ENCODE measurements at places on chromosomes 3 and 15.

DNA sequence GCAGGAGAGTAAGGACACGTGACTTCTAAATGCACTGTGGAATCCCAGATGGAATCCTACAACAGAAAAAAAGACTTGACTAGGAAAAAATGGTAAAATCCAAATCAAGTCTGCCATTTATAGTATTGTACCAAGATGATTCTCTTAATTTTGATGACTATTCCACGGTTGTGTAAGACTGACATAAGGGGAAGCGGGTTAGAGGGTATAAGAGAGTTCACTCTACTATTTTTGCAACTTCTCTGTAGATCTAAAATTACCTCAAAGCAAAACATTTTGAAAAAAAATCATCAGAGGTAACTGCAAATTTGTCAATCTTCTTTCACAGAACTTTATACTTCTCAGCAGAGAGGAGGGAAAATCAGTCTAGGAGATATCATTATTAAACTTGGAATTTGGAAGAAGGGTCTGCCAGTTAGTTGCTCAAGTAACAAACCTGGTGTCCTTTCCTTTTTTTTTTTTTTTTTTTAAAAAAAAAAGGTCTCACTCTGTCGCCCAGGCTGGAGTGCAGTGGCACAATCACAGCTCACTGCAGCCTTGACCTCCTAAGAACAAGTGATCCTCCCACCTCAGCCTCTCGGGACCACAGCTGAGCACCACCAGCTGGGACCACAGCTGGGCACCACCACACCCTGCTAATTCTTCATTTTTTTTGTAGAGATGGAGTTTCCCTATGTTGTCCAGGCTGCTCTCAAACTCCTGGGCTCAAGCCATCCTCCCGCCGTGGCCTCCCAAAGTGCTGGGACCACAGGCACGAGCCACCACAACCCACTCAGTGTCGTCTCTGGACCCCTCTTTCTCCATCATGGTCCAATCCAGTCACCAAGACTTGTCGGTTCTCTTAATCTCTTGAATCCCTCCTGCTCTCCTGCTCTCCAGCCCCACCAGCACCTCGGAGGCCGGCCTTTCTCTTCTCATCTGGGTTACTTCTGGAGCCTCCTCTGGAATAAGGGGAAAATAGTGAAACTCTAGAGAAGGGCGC lies 14.9 kb upstream of the HES1 start:
- no peak for DNase-seq

- no peak for DNase-seq
Observed at GRCh38 chr3:123448536-123449101, at the start of gene ADCY5. Gene ADCY5, minus strand, starts transcription at chr3:123449090. Its CDS starts 545 bp downstream, at chr3:123448545.

DNA sequence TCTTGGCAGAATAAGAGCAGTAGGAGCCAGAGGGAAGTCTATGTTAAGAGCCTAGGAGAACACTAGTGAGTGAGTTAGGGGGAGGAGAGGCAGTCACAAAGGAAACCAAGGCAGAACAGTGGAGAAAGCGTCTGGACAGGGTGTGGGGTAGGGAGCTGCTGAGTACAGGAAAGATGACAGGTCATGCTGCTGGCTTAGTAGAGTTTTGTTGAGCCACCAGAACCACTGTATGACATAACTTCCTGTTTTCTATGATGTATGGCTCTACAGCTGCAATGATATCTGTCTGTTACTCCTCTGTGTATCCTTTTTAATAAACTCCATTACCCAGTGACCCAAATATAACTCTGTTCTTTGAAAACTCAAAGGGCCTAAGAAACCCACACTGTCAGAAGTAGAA lies 10.6 kb upstream of the STT3B start:
- no peak for DNase-seq

DNA sequence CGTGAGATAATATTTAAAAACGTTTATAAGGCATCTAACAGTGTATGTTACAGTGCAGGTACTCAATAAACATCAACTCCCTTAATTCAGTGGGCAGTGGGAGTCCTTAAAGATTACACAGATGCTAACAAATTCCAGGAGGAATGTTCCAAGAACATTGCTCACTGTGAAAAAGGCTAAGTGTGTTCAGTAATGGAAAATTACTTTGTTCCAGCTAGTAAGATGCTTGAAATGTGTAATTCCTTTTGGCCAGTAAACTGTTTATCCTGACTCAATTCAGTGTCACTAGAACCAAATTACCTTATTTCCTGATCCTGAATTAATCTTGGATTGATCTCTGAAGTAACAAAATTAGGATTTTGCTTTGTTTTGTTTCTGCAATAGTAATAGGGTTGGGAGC lies 54.2 kb upstream of the SEMA6D start:
- DNase-seq: no peak

- DNase-seq: no peak
Observed at GRCh38 chr3:78919021-78919755, 848.6 kb downstream of the ROBO1 start.

GRCh38 chr15:60840703-60841411 lies 361.9 kb upstream of the ICE2 start:
- no peak for DNase-seq

GRCh38 chr3:101807888-101808287 lies 28.9 kb downstream of the NXPE3 start:
- DNase-seq: no peak

DNA sequence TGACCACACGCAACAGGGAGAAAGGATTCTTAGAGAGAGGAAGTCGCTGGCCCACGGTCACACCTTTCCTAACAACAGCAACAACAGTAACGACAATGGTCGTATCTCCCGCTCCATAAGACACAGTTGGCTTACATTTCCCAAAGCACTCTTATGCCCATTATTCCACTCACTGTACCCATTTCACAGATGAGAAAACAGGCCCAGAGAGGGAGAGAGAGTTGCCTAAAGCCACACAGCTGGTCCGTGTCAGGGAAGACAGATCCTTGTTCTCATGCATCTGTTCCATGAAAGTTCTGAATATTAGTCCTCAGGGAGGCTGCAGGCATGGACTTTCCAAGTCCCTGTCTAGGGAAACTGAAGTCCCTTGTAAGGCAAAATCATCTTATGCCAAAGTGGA lies 42.0 kb upstream of the ATP2B2 start:
- no peak for DNase-seq

GRCh38 chr3:157639756-157640426 lies 136.7 kb upstream of the VEPH1 start:
- DNase-seq: peak; percentile 52

DNA sequence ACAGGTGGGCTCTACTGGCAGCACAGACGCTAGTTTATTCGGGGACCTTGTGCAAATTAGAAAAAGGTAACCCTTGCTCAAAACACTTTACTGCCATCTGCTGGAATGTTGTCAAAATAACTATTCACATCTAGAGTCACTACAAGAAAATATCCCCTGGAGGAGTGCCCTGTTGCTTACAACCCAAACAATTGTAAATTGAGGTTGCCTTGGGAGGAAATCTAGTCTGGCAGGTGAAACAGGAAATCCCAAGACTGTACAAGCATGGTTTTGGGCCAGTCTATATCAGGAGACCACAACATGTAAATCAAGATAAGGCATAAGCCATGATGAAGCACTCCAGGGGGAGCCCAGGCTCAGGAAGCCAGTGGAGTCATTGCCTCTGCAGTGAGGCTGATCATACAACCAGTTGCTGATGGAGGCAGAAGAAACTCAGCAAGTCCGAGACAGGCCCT lies 136.8 kb upstream of the ACP3 start:
- peak; percentile 56 for DNase-seq

DNA sequence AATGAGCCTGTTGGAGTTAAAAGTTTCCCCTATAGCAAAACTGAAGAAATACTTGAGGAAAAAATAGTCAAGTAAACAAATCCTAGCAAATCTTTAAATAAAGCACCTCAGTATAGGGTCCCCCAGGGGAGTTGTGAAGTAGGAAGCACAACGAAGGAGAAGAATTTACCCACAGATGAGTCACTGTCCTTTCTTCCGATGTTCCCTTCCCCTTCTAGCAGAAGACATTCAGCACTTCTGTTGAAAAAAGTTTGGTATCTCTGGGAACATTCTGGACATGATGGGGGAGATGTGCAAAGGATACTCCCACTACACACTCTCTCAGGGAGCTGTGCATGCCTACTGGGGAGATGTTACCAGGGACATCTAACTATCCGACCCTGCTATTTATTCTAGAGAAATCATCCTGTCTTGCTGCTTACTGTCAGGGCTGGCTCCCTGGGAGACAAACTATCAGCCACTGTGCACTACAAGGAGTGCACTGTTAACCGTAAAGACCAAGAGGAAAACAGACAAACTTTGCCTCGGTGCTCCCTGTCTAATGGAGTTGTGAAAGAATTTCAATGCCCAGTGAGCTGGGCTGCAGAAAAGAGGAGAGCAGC lies 93.8 kb downstream of the RFTN1 start:
- DNase-seq: no peak

DNA sequence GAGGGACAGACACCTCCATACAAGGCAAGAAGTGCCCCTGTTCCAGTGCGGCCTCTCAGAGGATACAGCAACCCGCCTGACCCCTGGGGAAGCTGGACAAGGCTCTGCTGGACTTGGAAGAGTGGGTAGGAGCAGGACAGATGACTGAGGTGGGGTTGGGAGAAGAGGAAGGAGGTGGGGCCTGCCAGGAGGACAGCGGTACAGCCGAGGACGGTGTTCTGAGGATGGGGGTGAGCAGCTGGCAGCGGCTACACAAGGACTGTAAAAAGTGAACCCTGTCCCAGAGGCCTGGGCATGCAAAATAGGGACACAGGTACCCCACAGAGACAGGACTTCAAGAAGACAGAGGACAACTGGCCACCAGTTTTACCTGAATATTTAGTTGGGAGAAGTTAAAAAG lies 23.5 kb upstream of the ELP6 start:
- no peak for DNase-seq

DNA sequence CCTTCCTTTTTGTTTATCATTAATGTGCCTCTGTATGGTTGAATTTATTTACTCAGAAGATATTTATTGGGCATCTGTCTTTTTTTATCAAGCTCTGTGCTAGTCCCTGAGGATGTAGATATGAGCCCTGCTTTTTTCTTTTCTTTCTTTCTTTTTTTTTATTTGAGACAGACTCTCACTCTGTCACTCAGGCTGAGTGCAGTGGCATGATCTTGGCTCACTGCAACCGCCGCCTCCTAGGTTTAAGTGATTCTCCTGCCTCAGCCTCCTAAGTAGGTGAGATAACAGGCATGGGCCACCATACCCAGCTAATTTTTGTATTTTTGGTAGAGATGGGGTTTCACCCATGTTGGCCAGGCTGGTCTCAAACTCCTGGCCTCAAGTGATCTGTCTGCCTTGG lies 58.5 kb downstream of the MBNL1 start:
- DNase-seq: no peak

DNA sequence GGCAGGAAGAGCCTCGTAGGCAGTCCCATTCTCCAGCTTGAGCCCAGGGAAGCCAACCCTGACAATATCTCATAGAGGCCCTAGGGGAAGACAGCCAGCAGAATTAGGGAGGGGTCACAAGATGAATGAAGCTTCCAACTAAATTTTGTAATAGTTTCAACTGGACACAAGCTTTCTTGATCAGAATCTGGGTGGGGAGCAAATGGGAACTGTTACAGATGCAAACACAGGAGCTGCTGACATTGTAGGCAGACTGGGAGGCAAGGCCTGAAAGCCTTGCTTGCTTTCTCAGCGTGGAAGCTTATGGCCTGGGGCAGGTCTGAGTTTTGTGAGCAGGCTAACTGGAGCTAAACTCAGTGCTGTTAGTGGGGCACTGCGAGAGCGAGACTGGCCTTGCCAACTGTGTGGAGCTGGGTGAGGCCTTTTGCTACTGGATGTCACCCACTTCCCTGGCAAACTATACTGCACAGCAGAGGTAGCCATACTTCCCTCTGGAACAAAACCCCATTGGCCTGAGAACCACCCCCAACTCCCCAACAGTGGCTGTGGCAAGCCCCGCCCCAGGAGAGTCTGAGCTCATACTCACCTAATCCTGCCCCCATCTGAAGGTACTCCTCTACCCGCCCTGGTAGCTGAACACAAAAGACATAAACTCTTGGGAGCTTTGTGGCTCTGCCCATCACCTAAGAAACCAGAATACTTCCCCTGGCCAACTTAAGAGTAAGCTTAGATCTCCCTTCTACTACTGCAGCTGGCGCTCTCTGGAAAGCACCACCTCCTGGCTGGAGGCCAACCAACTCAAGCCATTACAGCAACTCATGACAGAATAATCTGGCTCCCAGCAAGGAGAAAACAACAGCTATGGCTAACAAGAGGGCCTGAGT lies 42.9 kb downstream of the CFAP20DC start:
- no peak for DNase-seq

DNA sequence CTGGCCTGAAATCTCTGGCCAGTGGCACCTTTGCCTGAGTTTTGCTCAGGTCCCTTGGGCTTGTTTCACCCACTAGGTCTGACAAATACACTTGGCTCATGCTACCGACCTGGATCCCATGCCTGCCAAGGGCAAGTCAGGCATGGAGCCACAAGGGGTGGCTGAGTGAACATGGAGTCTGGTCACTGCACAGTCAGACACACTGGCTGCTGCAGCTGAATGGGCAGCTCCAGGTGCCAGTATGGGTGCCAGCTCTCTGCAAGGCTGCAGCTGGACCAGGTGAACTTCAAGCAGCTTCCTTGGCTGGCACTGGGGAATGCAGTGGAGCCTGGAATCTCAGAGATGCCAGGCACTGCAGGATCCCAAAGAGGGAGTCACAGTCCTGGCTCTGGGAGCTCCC lies 170.3 kb downstream of the NECTIN3 start:
- DNase-seq: no peak

- no peak for DNase-seq
Observed at GRCh38 chr3:23067116-23067515, 136.0 kb upstream of the UBE2E2 start.

Measured in pons (tissue), 1 donor.